ENCODE measurements at places on chromosomes 7 and 10.
A peak's percentile ranks its signal among the peaks of the same experiment; 100 is the strongest.

- no peak for DNase-seq
Observed at GRCh38 chr10:131978366-131978765, 3.4 kb downstream of the BNIP3 start.

DNA sequence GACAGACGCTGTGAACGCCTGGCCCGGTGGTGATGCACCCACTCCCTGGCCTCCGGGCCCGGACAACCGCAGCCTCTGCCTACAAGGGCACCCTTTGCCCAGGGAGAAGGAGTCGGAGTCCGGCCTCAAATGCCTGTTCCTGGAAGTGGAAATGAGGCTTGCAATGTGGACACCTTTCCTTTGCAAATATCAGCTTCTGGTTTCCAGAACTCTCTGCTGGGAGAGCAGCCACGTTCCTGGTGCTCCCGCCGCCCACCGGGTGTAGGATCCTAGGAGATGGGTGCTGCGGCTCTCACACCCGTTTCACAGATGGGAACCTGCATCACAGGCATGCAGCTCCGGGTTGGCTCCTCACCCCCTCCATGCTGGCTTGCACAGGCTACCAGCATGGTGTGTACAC, 2.9 kb downstream of the FOXL3 start:
- no peak for DNase-seq

GRCh38 chr7:130940326-130940725, 206.3 kb upstream of the KLF14 start:
- no peak for DNase-seq

DNA sequence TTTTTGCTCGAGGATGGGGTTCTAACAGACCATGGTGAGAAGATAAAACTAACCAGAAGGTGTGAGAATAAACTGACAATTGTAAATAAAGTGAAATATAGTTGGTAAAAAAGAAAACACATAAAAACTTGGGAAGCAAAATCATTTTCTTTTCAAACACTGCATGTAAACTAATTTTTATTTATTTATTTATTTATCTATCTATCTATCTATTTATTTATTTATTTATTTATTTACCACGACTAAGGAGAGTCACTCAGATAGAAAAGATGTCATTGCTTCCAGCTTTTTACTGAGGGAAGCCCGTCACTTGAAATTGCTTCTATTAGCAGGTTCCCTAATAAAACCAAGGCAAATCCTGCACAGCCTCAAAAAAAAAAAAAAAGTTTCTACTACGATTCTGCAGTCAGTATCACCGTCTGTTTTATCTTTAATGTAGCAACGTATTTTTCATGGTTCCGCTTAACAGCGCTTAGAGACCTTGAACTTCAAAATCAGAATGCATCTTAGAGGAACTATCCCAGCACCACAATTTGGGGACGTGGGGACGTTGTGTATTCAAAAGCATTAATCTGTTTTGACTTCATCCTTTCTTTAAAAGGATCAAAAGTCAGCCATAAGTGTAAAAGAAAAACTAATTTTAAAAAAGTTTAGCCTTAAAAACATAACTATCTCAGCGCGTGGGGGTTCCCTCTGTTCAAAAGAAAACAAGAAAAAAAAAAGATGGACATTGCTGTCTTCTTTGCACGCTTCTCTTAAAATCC, 33.3 kb upstream of the EBLN1 start:
- no peak for DNase-seq

- peak; percentile 12 for DNase-seq
Observed at GRCh38 chr7:106717955-106718871, 57.3 kb upstream of the CCDC71L start.

DNA sequence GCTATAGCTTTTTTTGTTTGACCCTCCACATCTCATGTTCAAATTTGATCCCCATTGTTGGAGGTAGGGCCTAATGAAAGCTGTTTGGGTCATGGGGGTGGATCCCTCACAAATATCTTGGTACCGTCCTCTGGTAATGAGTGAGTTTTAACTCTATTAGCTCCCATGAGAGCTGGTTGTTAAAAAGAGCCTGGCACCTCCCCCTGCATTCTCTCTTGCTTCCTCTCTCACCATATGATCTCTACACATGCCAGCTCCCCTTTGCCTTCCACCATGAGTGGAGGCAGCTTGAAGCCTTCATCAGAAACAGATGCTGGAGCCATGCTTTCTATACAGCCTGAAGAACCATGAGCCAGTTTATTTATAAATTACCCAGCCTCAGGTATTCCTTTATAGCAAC, 43.0 kb upstream of the IMMP2L start:
- no peak for DNase-seq

DNA sequence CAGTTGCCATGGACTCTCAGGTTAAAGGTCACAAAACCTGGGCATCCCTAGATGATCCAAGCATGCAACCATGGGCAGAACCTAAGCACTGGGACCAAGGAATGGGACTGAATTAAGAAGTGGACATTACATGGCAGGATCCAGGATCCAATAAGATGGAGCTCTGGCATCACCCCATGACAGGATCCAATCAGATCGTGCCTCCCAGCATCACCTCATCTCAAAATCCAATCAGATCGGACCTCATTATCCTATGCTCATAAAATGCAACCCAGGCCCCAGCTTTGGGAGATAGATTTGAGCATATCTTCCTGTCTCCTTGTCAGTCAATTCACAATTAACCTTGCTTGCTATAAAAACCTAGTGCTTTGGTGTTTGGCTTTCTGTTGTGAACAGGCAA, 616.1 kb downstream of the PARD3 start:
- DNase-seq = no peak

GRCh38 chr10:2572611-2573010, 494.7 kb upstream of the PFKP start:
- no peak for DNase-seq
